ENCODE measurements at places on chromosomes 4 and X.
A peak's percentile ranks its signal among the peaks of the same experiment; 100 is the strongest.

GRCh38 chrX:53717205-53717604, 30.7 kb upstream of the HUWE1 start:
- no peak for DNase-seq

DNA sequence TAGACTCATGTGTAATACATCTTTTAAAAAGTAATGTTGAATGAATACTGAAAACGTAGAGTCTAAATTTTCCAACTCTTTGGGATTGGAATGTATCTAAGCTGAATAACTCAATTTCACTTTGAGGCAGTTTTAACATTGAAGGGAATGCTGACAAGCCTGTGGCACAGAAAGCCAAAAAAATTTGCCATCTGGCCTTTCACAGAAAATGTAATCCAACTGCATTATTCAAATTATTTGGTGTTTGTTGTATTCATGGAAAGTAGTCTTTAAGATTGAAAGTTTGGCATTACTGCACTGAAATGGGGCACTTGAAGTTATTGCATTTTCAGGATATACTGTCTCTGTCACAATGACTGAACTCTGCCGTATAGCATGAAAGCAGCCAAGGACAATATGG, 186.9 kb downstream of the FRMPD4 start:
- no peak for DNase-seq

DNA sequence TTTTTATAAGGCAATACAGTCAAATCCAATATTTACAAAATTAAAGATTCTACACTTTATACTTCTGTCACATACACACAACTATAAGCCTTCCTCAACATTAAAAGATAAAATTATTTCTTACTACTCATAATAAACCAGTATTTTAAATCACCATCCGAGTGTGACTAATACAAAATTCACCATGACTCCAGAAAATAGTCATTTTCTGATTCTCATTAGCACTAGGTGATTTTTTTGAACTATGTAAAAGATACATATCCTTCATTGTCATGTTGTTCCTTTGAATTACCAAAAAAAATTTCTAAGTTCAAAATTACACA, 646 bp upstream of the SLC7A11 start:
- no peak for DNase-seq

DNA sequence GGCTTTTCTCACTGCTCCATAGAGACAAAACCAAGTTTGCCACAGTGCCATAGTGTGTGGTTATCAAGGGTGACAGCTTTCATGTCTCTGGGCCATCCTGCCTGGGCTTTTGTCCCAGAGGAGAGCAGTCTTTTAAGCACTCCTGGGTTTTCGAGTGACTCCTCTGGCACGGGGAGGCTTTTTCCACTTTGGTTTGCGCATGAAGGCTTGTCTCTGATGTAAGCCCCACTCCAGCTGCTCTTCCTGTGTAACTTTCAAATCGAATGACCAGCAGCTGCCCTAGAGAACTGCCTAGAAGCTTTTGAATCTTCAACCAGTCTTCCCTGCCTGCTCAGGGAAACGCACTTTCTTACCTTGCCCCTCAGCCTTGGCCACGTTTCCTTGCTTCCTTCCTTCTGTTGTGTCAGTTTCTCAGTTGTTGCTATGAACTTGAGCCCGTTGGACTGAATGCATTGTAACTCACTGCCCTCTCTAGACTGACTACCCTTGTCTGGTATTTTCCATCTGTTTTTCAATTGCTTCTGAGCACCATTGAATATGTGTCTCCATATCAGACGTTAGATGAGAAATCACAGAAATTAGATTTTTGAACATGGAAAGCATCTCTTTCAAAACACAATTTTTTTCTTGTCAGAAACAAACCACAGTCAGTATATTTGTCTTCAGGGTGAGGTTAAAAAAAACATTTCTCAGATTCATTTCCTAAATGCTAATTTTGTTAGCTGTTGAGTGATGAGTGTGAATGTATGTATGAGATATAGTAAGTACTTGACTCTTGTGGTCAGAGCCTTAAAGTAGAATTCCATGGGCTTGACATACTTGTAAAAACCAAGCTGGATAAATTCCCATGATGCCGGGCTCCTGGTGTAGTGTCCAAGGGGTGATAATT, 45.3 kb downstream of the SLC9A6 start:
- no peak for DNase-seq

GRCh38 chr4:143514169-143514495, 630 bp downstream of the SMARCA5 start:
- no peak for DNase-seq

- DNase-seq = no peak
Observed at GRCh38 chrX:73447311-73447794, 500 bp downstream of the CDX4 start.

DNA sequence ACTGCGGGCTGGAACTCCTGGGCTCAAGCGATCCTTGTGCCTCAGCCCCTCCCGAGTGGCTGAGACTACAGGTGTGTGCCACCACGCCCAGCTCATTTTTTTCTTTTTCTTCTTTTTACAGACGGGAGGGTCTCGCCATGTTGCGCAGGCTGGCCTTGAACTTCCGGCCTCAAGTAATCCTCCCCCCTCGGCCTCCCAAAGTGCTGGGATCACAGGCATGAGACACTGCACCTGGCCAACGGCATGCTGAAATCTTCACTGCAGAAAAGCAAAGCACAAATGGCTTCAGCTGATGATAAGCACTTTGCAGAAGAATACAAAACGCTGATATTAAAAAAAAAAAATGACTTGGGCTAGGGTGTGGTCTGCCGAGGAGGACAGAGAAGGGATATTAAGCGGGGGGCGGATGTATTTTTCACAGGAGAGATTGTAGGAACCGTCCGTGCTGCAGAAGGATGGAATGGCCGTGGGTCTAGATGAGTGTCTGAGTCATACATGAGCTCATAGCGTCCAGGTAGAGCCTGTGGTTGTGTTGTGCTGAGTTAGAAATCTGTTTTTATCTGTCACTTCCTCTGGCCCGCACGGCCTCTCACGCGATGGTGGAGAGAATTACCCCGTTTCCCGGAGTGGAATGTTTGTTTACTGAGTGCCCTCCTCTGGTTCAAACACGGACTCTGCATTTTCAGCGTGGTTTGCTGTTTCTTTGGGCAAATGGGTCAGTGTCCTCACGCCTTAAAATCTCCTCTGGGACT, 8.5 kb upstream of the AKAP17A start:
- DNase-seq = no peak

- no peak for DNase-seq
Observed at GRCh38 chrX:136674270-136674985, 26.5 kb downstream of the CD40LG start.

DNA sequence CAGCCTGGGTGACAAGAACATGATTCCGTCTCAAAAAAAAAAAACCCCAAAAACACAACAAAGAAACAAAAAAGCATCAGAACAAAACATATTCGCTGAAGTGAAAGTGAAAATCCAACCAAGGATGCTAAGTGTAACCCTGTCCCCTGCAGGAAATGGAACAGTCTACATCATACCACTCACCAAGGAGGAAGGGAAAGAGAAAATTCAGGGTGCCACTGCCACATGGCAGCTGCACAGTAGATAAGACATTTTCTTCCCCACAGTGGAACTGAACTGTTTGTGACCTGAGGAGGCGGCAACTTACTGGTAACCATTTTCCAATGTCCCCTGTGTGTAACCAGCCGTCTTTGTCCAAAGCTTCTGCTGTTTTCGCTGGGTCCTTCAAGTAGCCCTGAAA, 28.2 kb upstream of the CENPU start:
- DNase-seq = peak; percentile 12

DNA sequence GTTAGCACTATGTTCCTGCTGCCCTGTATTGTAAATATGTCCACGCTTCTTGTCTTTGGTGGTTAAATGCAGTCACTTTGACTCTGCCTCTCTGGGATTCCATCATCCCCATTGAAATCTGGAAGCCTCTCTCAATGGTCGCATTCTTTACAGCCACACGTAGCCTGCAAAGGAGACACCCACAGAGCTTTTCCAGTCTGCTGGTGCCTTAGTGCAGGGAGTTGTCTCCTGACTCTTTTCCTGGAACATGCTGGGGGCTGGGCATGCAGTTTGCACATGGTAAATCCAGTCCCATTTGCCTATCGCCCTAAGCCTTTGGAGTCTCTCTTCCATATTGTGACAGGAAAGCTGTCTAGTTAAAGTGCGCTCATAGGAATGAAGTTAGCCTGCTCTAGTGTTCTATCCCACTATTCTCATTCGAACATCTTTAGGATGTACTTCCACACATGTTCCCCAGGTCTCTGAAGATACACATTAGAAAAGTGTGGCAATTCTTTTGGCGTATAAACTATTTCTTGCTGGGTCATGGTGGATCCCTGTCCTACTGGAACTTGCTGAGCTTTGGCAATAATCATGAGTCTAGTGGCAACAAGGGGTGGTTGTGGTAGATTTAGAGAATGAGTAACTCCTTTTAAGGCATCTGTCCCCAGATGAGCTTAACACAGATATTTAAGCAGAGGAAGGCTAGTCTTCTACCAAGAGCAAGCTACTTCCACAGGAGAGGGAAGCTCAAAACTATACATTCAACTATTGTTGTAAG, 33.7 kb downstream of the COQ2 start:
- no peak for DNase-seq

- DNase-seq = no peak
Observed at GRCh38 chrX:129780441-129781105, 824 bp downstream of the SASH3 start.

GRCh38 chr4:152976212-152976761, 40.2 kb downstream of the FHDC1 start:
- DNase-seq = no peak

DNA sequence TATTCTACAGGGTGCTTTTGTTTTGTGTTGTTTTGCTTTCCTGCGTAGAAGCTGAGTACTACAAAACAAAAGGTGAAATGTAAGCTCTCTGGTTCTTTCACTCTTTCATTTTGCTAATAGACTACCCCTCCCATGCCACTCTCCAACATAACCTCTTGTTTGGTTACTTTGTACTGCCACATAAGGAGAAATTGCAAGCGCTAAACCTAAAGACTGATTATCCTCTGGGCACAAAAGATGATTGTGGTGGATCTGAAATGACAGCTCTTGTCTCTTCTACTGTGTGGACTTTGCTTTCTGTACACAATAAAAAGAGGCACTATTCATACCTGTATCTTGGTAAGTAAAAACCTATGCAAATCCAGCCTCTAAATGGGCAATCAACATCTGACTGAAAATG, 5.3 kb downstream of the MBNL3 start:
- DNase-seq = no peak

DNA sequence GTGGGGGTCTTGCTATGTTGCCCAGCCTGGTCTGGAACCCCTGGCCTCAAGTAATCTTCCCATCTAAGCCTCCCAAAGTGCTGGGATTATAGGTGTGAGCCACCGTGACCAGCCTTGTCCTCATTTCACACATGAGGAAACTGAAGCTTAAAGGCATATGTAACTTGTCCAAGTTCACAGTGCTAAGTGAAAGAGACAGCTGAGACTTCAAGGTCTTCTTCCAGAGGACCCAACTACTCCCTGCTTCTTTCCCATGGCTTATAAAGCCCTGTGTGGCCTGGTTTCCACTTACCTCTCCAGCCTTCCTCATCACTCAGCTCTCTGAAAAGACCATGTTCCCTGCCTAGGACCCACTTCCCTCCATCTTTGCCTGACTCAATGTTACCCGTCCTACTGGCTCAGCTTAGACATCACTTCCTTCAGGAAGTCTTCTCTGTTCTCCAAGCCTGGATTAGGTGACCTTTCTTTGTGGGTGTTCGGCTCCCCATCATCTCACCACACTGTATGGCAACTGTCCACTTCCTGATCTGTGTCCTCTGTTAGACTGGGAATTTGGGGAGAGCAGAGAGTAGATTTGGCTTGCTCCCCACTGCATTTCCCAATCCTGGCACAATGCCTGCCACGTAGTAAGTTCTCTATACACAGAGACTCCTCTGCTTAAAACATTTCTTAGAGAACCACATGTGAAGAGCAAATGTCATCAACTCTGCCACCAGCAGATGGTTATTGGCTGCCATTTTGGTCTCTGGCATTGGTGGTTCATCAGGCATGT, 30.4 kb upstream of the LAMP2 start:
- no peak for DNase-seq

GRCh38 chr4:88836216-88836615, 138.6 kb upstream of the NAP1L5 start:
- no peak for DNase-seq

DNA sequence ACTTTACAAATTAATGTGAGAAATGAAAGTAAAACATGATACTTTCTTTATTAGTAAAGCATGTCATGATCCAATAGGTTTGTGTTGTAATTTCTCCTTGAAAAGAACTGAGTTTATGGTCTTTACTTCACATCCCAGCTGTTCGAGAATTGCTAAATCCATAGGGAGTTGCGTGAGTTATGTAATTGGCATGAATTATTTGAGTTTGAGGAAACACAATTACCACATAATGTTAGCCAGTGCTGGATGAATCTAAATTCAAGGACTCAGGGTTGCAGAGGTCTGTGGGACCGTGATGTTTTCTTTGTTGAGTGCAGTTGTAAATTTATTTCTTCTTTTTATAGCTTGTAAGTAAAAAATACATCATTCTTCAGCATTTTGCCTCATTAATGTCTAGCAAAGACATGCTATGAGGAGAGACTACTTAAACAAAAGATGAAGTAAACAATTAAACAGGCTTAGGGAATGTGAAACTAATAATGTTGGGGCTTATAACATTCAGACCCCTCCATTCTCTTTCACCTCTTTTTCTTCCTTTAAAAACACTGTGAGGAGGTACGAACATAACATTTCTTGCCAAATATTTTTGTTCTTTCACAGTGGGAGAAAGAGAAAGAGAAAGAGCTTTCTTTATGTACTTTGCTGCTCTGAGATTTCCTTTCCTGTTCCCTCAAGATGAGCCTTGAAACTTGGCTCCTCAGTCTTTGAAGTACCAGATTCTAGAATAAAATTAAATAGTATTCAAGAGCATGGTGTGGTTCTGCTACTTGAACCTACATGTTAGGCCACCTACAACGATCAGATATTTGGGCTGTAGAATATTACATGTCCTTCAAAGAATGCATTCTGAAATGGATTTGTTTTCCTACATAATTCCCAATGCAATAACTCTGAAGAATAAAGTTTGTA, 159.6 kb upstream of the ANK2 start:
- no peak for DNase-seq

GRCh38 chr4:36757580-36758311, 476.3 kb downstream of the DTHD1 start:
- DNase-seq = no peak

- no peak for DNase-seq
Observed at GRCh38 chr4:84503495-84504437, 4.7 kb upstream of the NKX6-1 start.

DNA sequence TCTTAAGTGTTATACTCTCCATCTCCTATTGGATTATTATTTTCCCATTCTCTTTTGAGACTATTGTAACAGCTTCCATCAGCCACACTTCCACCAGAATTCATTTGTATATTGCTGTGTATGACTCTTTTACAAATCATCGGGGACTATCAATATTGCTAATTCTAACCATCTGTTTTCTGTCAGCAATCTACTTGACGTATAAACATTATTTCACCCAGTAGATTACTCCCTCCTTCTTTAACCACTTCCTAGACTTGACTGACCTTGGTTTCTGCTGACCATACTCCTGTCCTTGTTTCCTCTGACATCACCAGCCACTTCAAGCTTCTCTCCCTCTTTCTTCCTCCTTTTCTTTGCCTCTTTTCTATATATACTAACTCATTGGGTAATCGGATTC, 402.9 kb downstream of the PCDH18 start:
- no peak for DNase-seq

Measured in activated CD4-positive, alpha-beta T cell treated with anti-CD3 and anti-CD28 coated beads for 1 hour (primary cell).